ENCODE measurements at places on chromosomes 7 and 10.

DNA sequence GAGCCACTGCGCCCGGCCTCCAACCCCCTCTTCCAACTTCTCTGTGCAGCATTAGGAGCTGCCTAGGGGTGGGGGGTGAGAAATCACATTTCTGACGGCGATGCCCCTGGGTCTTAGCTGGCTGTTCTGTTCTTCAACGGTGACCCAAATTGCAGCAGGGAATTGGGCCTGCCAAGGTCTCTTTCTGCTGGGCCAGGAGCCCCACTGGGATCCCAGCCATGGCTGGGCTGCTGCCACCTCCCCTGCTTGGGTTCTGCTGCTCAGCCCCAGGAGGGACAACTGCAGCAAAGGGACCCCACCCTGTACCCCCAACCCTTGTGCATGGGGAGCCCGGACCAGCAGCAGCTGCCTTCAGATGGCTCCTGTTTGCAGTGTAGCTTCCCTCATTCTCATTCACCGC, 43.7 kb upstream of the GNA12 start:
- no peak for DNase-seq

GRCh38 chr7:83466956-83467355, 182.0 kb downstream of the SEMA3E start:
- DNase-seq, result no peak

DNA sequence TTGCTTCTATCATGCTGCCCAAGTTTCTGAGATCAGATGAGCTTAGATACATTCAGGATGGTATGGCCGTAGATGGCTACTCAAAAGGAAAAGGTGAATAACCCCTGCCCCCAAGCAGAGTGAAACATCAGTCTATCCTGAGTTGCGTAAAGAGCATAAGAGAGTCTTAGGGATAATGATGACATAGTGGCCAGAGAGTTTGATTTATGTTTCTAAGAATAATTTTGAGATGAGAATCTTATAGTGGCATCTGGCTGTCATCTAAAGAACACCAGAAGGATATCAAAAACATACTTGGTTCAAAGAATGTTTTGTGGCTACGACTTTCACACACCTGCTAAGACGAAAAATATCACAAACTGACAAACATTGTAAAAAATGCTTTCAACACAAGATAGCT, 20.6 kb downstream of the PIK3CG start:
- DNase-seq, result no peak

- no peak for DNase-seq
These were observed 656.4 kb downstream of the KCNMA1 start for GRCh38 chr10:76981251-76981650.

- no peak for DNase-seq
These were observed 8.8 kb upstream of the CRPPA start for GRCh38 chr7:16430133-16430532.

- DNase-seq, result no peak
These were observed 189.6 kb upstream of the INHBA start for GRCh38 chr7:41892356-41893100.

GRCh38 chr10:61047081-61047480, 103.1 kb upstream of the RHOBTB1 start:
- no peak for DNase-seq

GRCh38 chr10:15141136-15142054, 27.1 kb downstream of the NMT2 start:
- DNase-seq, result peak; percentile 37

GRCh38 chr7:57651006-57651405, 201.0 kb downstream of the ZNF716 start:
- DNase-seq, result no peak

- peak; percentile 32 for DNase-seq
These were observed 84.8 kb downstream of the FAM53B start for GRCh38 chr10:124659380-124659779.

DNA sequence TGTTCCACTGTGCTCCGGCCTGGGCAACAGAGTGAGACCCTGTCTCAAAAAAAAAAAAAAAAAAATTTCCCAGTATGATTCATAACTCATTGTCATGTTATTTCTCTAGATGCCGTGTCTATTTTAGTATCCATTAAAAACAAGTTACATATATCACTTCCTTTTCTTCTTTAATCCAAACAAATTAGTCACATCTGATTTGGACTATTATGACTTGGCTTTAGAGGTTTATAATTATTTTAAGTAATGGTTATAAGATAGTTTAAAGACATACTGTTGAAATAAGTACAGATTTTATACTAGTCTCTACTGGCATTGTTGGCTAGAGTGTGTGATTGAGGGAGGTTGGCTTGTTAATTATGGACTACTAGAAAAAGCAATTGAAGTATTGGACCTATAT, 53.3 kb downstream of the ZMYND11 start:
- DNase-seq, result no peak
